Liver (tissue), 10 donors: ENCODE measurements at places on chromosomes 6 and 20. TPM values are rescaled to one million over a fixed set of nuclear protein-coding genes. Genes with fewer than 3 reads are reported as not detected.

C6orf163 gene
- 0.79 TPM for total RNA-seq

BPIFB1 gene
- total RNA-seq = 0.08 TPM

CCR6 gene
- total RNA-seq = not detected

CST2 gene
- total RNA-seq = not detected

PPIL4 gene
- total RNA-seq = 13.1 TPM

SLC26A8 gene
- total RNA-seq = 0.33 TPM

EBF4 gene
- 3.2 TPM for total RNA-seq

HLA-DRB1 gene
- 37.0 TPM for total RNA-seq

SRPK1 gene
- total RNA-seq = 38.7 TPM

TRIM31 gene
- 0.17 TPM for total RNA-seq

EYS gene
- 0.08 TPM for total RNA-seq

PNLDC1 gene
- total RNA-seq = not detected

TCEA2 gene
- 6.4 TPM for total RNA-seq

TDRD6 gene
- total RNA-seq = 0.09 TPM

CDH26 gene
- total RNA-seq = 0.70 TPM

SIRPB2 gene
- total RNA-seq = 2.8 TPM

CDSN gene
- not detected for total RNA-seq

PRSS35 gene
- 3.3 TPM for total RNA-seq

MYBL2 gene
- total RNA-seq = not detected

CRIP3 gene
- 1.1 TPM for total RNA-seq

HTR1E gene
- not detected for total RNA-seq

GLP1R gene
- total RNA-seq = not detected

DPPA5 gene
- not detected for total RNA-seq

VSX1 gene
- total RNA-seq = not detected

PPP1R14C gene
- 0.05 TPM for total RNA-seq

PPP1R16B gene
- total RNA-seq = 5.7 TPM

RREB1 gene
- total RNA-seq = 28.9 TPM

PDE7B gene
- total RNA-seq = 5.2 TPM

RCAN2 gene
- total RNA-seq = 8.2 TPM

C20orf141 gene
- total RNA-seq = not detected

ENPP4 gene
- total RNA-seq = 12.6 TPM

NFS1 gene
- 40.3 TPM for total RNA-seq

RIOK1 gene
- total RNA-seq = 10.0 TPM

CGA gene
- not detected for total RNA-seq

EDEM2 gene
- total RNA-seq = 32.5 TPM

TPD52L1 gene
- 49.7 TPM for total RNA-seq

CLPSL2 gene
- not detected for total RNA-seq

CNR1 gene
- total RNA-seq = 0.67 TPM

MOCS3 gene
- total RNA-seq = 4.3 TPM

SLC22A3 gene
- 40.9 TPM for total RNA-seq

MATN4 gene
- total RNA-seq = not detected

GGTLC1 gene
- not detected for total RNA-seq

FOXP4 gene
- total RNA-seq = 3.7 TPM

BIRC7 gene
- total RNA-seq = 0.23 TPM

PACRG gene
- total RNA-seq = 3.7 TPM

KCNK5 gene
- 3.7 TPM for total RNA-seq

TREM1 gene
- 1.3 TPM for total RNA-seq

TINAG gene
- not detected for total RNA-seq

CYP21A2 gene
- total RNA-seq = 1.7 TPM

ARMC2 gene
- 1.5 TPM for total RNA-seq

LY6G6F gene
- 0.08 TPM for total RNA-seq

OPRM1 gene
- not detected for total RNA-seq

TBXT gene
- not detected for total RNA-seq

SPTLC3 gene
- total RNA-seq = 40.9 TPM

CASS4 gene
- 1.4 TPM for total RNA-seq

QKI gene
- total RNA-seq = 97.0 TPM

DNAH8 gene
- total RNA-seq = 0.05 TPM
